ENCODE measurements at places on chromosomes 16 and 17.

DNA sequence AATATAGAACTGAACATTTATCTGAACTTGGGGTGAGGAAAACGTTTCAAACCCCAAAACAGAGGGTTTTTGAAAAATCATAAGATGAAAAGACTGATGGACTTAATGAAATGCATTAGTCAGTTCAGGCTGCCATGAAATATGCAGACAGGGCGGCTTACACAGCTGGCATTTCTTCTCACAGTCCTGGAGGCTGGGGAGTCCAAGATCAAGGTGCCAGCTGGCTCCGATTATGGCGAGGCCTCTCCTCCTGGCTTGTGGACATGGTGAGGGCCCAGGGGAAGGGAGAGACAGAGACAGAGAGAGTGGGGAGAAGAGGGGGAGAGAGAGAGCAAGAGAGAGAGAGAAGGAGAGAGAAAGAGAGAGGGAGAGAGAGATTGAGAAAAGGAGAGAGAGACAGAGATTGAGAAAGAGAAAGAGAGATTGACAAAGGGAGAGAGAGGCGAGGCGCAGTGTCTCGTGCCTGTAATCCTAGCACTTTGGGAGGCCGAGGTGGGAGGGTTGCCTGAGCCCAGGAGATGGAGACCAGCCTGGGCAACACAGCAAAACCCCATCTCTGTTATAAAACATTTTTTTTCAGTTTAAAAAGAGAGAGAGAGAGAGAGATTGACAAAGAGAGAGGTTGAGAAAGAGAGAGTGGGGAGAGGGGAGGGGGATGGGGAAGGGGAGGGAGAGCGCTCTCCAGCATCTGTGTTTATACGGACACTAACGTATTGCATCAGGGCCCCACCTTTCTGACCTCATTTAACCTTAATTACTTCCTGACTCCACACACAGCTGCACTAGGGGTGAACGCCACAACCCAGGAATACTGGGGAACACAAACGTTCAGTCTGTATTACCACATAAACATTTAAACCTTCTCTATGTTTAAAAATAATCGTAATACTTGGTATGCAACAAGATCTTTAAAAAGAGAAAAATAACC is 24.6 kb upstream of the RPH3AL start:
- DNase-seq: no peak

- DNase-seq: no peak
Measured at GRCh38 chr17:74677558-74678466, 34.9 kb downstream of the CD300LF start.

GRCh38 chr17:48745381-48746275 is 17.1 kb upstream of the HOXB13 start:
- DNase-seq: no peak

DNA sequence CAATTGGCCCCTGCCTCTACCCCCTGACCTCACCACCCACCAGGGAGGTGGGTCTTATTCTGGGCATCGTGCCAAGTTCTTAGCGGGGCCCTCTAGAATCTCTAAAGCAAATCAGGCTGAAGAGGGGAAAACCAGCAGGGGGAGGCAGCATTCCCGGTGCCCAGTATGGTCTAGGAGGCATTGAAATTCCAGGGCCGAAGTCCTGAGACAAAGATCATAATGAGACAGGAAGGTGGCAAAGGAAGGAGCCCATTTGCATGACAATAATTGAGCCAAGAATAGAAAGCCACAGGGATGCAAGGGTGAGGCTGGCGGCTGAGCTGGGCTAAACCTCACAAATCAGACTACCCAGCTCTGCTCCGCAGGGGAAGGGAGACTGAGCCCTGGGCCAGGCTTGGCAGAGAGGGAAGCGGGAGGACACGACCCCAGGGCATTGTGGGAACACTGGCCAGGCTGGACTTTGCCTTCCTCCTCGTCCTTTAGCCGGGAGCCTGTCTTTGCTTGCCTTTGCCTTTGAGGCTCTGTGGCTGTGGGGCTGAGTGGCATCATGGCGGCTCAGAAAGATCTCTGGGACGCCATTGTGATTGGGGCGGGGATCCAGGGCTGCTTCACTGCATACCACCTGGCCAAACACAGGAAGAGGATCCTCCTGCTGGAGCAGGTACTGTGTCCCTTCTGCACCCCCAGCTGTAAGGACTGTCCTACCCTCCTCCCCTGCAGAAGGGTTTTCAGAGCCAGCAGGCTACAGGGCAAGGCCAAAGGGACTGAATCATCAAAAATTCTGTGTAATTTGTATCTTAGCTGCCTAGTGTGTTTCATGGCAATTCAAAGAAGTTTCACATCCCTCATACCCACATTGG is at the start of gene PIPOX:
Gene PIPOX (plus strand): TSS at position 463 of the 860 bp plus-strand sequence. CDS start 85 bp downstream, at position 548.
- DNase-seq: no peak

- no peak for DNase-seq
Measured at GRCh38 chr16:58495521-58496331, 4.2 kb upstream of the NDRG4 start.

DNA sequence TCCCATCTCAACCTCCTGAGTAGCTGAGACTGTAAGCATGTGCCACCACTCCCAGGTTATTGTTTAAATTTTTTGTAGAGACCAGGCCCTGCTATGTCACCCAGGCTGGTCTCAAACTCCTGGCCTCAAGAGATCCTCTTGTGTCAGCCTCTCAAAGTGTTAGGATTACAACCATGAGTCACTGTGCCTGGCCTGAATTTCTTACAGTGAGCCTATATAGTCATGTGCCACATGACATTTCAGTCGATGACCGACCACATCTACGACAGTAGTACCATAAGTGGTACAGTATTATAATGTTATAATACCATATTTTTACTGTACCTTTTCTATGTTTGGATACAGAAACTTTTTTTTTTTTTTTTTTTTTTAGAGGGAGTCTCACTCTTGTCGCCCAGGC is 195.3 kb downstream of the STX8 start:
- no peak for DNase-seq

GRCh38 chr16:88003736-88004135 is 52.5 kb downstream of the BANP start:
- no peak for DNase-seq

GRCh38 chr17:7204828-7205461 is 14.7 kb downstream of the DLG4 start:
- DNase-seq: no peak

GRCh38 chr17:14818469-14818868 is 446.7 kb downstream of the PMP22 start:
- DNase-seq: no peak

- DNase-seq: no peak
Measured at GRCh38 chr17:80482555-80483308, 6.3 kb upstream of the NPTX1 start.

DNA sequence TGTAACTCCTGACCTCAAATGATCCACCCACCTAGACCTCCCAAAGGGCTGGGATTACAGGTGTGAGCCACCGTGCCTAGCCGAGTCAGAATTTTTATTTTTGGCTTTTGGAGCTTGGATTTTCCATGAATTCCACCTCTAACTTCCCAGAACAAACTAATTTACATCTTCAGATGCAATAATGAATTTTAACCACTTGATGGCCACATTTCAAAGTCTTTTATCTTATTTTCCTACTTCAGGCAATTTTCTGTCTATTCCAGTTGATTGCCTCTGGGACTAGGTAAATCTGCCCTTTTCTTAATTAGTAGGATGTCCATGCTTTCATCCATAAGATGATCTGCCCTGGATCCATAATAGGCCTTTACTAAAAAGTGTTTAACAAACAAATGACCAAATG is 156.4 kb upstream of the ANKFN1 start:
- no peak for DNase-seq

- no peak for DNase-seq
Measured at GRCh38 chr16:4636196-4636595, 11.6 kb downstream of the MGRN1 start.

DNA sequence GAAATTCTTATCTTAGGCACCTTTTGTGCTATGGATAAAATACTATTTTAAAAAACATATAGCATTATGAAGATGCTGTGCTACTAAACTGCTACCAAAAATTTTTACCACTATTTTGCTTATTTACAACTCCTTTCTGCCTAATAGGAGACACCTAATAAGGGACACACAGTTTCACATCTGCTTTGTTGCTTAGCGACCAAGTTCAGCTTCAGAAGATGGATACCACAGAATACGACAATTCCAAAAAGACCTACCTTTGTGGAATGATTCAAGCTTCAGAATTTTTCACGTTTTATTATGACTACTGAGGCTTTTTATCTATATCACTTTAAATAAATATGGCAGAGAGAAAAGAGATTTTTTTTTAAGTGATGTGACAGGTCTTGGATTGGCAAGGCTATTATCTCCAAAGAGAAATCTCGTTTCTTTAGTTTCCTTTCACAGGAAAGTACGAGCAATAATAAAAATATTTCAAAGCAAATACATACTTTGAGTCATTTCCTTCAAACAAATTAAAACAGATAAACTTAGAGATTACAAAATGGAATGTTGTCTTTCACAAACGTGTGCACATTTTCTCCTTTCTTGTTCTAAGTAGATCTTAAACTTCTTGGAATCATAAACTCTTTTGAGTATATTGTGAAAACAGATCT is 35.4 kb downstream of the SPAG9 start:
- DNase-seq: no peak

DNA sequence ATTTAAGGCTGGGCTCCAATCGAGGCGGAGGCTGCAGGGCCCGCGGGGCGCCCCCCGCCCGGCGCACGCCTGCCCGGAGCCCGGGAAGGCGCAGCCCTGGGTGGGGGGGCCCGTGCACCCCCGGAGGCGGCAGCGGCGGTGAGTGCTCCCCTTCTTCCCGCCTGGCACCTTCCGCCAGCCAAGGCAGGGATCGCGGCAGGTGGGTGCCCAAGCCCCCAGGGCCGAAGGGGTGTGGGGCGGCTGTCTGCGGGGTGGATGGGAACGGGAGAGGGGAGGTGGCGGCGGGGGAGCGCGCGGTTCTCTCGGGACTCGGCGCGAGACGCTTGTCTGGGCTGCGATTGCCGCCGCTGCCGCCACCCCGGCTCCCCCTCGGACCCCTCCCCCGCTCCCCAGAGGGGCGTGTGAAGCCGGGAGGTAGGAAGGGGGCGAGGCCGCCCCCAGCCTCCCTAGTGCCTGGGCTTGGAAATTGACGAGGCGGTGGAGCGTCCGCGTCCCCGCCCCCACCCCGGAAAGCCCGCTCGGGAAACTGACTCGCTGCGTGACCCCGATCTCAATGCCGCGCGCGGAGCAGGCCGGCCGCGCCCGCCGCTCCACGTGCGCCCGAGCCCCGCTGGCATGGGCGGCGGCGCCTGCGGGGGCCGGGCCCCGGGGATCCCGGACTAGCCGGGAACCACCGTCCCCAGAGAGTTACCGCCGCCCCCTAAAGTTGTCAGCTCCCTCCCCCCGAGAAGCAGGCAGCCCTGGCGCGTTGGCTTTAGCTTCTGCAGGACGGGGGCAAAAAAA is 231.5 kb downstream of the MRTFB start:
- DNase-seq: no peak

DNA sequence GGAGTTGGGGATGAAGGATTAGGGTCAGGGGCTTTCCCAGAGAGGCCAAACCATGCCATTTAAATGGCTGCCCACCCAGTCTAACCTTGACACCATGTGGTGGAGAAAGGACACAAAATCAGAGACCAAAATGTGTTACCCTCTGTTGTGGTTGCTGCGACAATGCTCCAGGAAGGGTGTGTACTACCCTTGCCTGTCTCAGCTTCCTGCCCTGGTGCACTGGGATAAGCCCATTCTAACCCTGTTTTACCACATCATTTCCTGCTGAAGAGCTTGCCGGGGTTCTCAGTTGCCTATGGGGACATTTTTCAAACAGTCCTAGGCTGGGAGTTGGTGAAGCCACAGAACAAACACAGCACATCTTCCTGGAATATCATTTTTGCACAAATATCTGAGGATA is 4.9 kb downstream of the OR4D1 start:
- DNase-seq: no peak

GRCh38 chr17:67041941-67042899 is 2.1 kb upstream of the CACNG1 start:
- DNase-seq: no peak

DNA sequence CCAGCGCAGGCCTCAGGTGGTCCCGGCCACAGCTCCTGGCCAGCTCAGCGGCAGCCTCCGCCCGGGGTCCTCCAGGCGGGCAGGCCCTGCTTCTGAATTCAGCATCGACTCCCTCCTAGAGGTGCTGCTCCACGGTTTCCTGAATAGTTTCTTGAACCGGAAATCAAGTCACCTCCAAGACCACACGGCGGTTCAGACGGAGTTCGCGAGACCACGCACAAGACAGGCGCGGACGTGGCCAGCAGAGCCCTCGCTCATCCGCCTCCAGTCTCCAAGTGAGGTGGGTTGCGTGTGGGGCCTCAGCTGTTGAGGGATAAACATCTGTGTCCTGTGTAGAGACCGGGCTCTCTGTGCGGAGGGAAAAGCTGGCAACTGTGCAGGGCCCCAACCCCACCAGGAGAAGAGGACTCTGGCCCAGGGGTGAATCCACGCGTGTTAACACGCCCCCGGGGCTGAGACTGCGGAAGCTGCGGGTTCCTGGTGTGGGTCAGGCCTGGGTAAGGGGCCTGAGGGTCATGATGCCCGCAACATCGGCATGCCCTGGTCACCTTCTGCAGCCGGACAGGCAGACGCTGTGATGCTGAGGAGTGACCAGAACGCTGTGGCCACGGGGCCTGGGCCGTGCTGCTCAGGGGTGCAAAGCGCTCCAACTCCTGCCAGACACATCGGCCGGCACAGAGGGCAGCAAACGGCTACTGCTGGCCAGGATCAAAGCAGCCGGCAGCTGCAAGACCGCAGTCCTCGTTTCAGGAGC is 55.0 kb upstream of the METRNL start:
- no peak for DNase-seq
